Left lung (tissue), 14 donors: ENCODE measurements at places on chromosomes 5 and 9. TPM values are rescaled to one million over a fixed set of nuclear protein-coding genes. Genes with fewer than 3 reads are reported as not detected.

DNA sequence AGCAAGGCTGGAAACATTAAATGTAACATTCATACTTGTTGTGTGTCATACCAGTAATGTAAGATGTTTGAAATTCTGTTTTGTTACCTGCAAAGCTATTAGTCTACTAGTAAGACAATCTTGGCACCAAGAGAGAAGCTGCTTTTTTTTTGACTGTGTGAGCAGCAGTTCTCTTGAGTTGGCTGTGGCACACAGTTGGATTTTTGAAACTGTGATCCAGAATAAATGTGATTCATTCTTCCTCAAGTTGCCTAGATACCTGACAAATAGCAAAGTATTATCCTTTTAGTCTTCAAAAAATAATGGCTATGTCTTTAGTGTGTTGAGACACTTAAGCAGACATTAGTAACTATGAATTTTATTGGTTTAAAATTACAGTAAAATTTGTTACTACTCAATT is 57.2 kb upstream of the HAPLN1 start:
- no peak for DNase-seq
- H3K4me1 ChIP-seq: no peaks in the 10 kb centered on the region
- no peak overlapping the region for H3K27ac ChIP-seq

DNA sequence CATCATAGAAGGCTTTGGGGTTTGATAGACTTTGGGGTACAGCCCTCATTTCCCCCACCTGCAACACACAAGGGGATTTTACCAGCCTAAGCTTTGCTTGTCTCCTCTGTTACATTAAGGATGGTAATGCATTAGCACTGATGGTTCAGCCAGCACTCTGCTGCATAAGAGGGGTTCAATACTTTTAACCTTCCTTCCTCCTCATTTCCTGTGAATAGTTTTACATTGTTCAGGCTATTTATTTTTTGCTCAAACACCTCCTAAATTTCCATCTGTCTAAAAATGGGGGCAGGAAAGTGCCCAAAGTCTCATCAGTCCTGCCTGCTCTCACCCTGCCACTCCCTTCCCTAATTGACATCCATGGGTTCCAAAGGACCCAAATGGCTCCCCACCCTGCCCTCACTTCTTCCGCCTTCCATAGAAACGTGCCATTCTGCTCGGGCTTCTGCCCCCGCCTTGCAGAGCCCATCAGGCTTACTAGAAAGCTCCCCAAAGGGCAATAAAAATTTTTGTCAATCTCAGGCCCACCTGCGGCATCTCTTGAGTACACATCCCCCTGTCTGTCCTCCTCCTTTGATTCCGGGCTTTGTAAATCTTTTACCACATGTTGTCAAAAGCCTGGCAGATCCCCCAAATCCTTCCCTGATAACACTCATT is 239.5 kb upstream of the SLC24A2 start:
- no peaks in the 10 kb centered on the region for H3K27me3 ChIP-seq
- DNase-seq: no peak
- no peaks in the 10 kb centered on the region for H3K36me3 ChIP-seq

- no peak overlapping the region for H3K4me3 ChIP-seq
- H3K27ac ChIP-seq: no peak overlapping the region
- H3K36me3 ChIP-seq: no peaks in the 10 kb centered on the region
- no peaks in the 10 kb centered on the region for H3K4me1 ChIP-seq
Observed at GRCh38 chr9:123998970-123999621, 12.5 kb upstream of the LHX2 start.

DNA sequence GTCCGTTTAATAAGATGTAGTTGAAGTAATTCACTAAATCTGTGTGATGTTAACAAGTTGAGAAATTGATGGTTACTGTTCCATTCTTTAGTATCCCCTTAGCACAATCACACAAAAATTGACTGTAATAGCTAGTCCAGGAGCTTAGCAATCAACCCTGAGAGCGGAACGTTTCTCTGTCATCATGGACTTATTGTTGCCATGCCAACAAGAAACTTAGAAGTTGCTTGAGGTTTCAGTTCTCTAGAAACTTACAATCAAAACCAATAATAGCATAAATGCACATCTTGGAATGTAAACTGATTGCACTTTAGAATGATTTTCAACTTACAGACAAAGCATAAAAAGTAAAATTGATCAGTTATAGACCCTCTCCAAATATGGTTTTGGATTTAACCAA is 125.4 kb upstream of the ANKH start:
- H3K36me3 ChIP-seq: no peaks in the 10 kb centered on the region
- H3K4me3 ChIP-seq: no peak overlapping the region
- H3K27me3 ChIP-seq: no peaks in the 10 kb centered on the region

Gene LIFR
- 52.6 TPM for total RNA-seq

Gene PCDHA6
- 1.8 TPM for total RNA-seq
